ENCODE measurements at places on chromosomes 6 and 20. TPM values are rescaled to one million over a fixed set of nuclear protein-coding genes. Genes with fewer than 3 reads are reported as not detected.

The NKAIN4 gene
- total RNA-seq: not detected

The BTNL2 gene
- total RNA-seq: not detected

The CCN5 gene
- not detected for total RNA-seq

The MYBL2 gene
- total RNA-seq: not detected

The FAXC gene
- not detected for total RNA-seq

The CCM2L gene
- total RNA-seq: not detected

The NFS1 gene
- 30.3 TPM for total RNA-seq

The PRDM13 gene
- not detected for total RNA-seq

The KCNQ2 gene
- not detected for total RNA-seq

The LY86 gene
- 1.5 TPM for total RNA-seq

The NNAT gene
- total RNA-seq: not detected

GRCh38 chr20:51712501-51713212, 55.5 kb downstream of the ATP9A start:
- H3K4me3 ChIP-seq: no peak overlapping the region
- no peaks in the 10 kb centered on the region for H3K36me3 ChIP-seq
- no peaks in the 10 kb centered on the region for H3K4me1 ChIP-seq
- no peaks in the 10 kb centered on the region for H3K27me3 ChIP-seq
- no peak overlapping the region for H3K27ac ChIP-seq
- DNase-seq: no peak

DNA sequence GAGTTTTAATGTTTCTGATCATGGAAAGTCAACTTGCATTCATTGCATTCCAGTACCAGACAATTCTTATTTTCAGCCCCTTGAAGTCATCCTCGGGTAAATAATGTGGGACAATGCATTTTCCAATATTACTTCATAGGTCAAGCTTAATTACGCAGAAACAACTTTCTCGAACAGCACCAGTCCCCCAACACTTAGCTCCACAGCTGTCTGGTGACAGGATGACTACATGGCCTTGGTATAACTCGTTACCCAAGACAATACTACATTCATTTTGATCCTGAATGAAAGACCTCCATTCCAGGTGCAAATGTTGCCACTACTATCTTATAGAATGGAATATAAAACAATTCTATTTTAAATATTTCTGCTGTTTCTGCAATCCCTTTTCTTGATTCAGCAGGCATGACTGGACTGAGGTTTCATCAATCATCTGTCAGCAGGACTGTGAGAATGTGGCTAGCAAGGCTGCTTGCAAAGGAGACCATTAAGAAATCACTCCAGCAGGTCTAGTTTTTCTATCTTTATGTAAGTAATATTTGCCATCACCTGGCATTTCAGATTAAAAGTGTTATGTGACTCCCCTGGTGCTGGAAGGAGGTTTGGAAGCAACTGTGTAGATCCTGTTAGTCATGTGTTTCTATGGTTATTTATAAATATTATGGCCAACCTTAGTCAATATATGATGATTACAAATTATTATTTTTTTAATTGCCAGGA, 147.9 kb downstream of the HAO1 start:
- DNase-seq: no peak
- H3K27ac ChIP-seq: no peak overlapping the region
- H3K4me1 ChIP-seq: no peaks in the 10 kb centered on the region
- no peaks in the 10 kb centered on the region for H3K36me3 ChIP-seq
- no peak overlapping the region for H3K4me3 ChIP-seq
- no peaks in the 10 kb centered on the region for H3K27me3 ChIP-seq

DNA sequence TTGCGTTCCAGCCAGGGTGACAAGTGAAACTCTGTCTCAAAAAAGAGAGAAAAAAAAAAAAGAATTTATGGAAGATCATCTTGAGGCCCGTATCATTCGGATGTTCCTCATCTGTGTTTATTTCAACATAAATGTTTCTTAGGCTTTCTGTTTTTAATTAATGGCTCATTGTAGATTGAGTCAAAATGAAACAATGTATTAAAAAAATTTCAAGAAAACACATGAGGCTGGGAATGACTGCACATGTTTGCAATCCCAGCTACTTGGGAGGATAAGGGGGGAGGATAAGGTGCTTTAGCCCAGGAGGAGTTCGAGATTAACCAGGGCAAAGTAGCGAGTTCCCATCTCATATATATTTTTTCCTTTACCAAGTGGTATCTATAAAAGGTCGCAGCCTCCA, 47.3 kb downstream of the ITCH start:
- H3K4me3 ChIP-seq: no peak overlapping the region
- no peaks in the 10 kb centered on the region for H3K27me3 ChIP-seq
- H3K36me3 ChIP-seq: peaks cover 14% of the 10 kb centered on the region
- DNase-seq: no peak

- DNase-seq: no peak
- H3K27ac ChIP-seq: no peak overlapping the region
- no peaks in the 10 kb centered on the region for H3K27me3 ChIP-seq
- H3K36me3 ChIP-seq: no peaks in the 10 kb centered on the region
Observed at GRCh38 chr6:50966532-50966931, 147.9 kb downstream of the TFAP2B start.

DNA sequence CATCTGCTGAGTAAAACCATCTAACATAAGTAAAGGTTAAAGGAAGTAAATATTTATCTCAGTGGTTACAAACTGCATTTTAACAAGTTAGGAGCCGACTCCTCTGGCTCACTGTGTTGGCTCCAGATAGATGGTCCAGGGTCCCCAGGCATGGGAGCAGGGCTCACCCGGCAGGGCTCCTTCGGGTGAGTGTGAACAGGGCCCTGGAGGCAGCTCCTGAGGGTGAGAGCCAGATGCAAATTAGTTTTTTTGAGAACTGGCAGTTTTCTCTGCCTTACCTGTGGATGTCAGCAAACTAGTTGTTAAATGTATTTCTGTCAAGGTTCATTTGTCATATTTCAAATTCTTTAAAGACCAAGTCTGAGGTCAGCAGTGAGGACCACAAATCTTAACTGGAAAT, 21.5 kb downstream of the TPBG start:
- no peaks in the 10 kb centered on the region for H3K36me3 ChIP-seq
- no peak for DNase-seq
- H3K4me3 ChIP-seq: no peak overlapping the region
- no peak overlapping the region for H3K27ac ChIP-seq
- no peaks in the 10 kb centered on the region for H3K4me1 ChIP-seq

DNA sequence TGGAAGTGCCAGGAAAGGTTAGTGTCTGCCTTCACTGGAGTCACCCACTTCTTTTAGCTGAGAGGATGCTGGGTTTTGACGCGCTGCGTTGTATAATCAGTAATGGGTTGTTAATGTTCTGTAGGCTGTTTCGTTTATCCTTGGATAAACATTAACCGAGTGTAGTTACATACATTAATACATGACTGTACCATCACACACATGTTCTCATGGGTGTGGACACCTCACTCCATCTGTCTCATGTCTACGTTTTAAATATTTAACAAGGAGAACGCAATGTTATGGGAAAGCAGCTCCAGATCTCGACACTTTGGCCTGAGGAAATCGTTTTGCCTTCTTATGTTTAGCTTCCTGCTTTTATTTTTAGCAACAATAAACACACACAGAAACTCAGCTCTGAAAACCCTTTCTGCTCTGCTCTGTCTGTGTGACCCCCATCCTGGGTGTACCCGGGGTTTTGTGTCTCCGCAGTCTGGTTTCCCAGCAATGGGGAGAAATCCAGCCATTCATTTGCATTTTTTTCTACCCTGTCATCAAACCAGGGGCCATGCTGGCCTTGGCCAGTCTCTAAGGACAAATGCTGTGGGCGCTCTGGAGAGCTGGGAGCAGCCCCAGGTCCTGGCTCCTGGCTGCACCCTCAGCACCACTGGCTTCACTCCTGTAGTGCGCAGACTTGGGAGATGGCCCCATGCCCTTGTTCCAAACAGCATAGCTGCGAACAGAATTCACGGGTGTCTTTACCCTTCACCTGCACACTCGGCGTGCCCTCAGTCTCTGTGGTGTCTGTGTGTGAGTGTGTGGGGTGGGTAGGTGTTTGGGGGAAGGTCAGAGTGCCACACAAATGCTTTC, 110.8 kb downstream of the ERMARD start:
- peaks cover 9% of the 10 kb centered on the region for H3K4me1 ChIP-seq
- H3K27ac ChIP-seq: no peak overlapping the region
- DNase-seq: no peak
- H3K4me3 ChIP-seq: no peak overlapping the region

- H3K27me3 ChIP-seq: no peaks in the 10 kb centered on the region
- no peak overlapping the region for H3K27ac ChIP-seq
- no peak for DNase-seq
Observed at GRCh38 chr6:103326760-103327757, 1532.7 kb downstream of the HACE1 start.

GRCh38 chr6:53795702-53796450, 1.1 kb downstream of the LRRC1 start:
- no peaks in the 10 kb centered on the region for H3K36me3 ChIP-seq
- H3K27ac ChIP-seq: peak overlapping the region; percentile 41
- H3K4me3 ChIP-seq: peak overlapping the region; percentile 74

- H3K36me3 ChIP-seq: no peaks in the 10 kb centered on the region
- no peaks in the 10 kb centered on the region for H3K4me1 ChIP-seq
- no peak overlapping the region for H3K4me3 ChIP-seq
- H3K27ac ChIP-seq: no peak overlapping the region
- no peak for DNase-seq
- H3K27me3 ChIP-seq: no peaks in the 10 kb centered on the region
Observed at GRCh38 chr6:158468666-158469065, 91.2 kb upstream of the TMEM181 start.

DNA sequence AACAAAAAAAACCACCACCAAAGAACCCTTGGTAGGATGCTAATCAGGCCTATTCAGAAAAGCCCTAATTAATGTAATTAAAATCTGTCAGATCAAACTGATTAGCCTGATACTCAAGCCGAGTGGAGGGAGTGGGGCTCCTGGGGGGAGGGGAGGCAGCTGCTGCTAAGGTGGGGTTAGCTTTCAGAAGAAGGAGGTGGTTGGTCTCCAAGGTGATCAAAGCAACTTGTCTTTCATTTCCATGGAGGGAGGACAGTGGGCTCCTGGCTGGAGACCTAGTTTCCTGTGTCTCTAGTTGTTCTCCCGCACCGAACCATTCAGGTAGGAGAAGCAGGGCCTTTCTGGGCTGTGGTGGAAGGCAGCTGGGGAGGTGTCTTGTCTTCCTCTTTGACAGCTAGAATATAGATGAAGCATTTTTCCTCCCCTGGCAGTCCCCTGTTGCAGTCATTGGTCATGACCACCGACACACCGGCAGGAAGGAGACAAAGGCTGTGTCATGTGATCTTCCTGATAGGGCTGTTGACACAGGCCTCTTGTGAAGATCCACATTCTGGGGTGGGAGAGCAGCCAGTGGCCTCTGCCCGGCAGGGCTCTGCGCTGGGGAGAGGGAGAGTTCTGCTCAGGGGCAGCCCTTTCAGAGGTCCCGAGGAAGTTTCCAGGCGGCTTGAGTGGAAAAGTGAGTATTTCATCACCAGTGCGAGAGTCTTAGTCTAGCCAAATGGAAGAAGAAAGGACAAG, 39.9 kb upstream of the PRDM1 start:
- no peaks in the 10 kb centered on the region for H3K4me1 ChIP-seq
- no peaks in the 10 kb centered on the region for H3K27me3 ChIP-seq
- no peak overlapping the region for H3K27ac ChIP-seq

- no peak for DNase-seq
- no peaks in the 10 kb centered on the region for H3K36me3 ChIP-seq
- no peak overlapping the region for H3K4me3 ChIP-seq
- H3K27me3 ChIP-seq: no peaks in the 10 kb centered on the region
Observed at GRCh38 chr6:107819217-107819616, 4.9 kb downstream of the SCML4 start.

- H3K27me3 ChIP-seq: no peaks in the 10 kb centered on the region
- no peak overlapping the region for H3K27ac ChIP-seq
- H3K4me1 ChIP-seq: peaks cover 29% of the 10 kb centered on the region
- no peak for DNase-seq
Observed at GRCh38 chr20:650954-651353, 2.0 kb downstream of the SRXN1 start.

- DNase-seq: no peak
- no peak overlapping the region for H3K4me3 ChIP-seq
- no peaks in the 10 kb centered on the region for H3K36me3 ChIP-seq
- H3K27me3 ChIP-seq: no peaks in the 10 kb centered on the region
Observed at GRCh38 chr6:167501831-167502385, 177.0 kb downstream of the TTLL2 start.

DNA sequence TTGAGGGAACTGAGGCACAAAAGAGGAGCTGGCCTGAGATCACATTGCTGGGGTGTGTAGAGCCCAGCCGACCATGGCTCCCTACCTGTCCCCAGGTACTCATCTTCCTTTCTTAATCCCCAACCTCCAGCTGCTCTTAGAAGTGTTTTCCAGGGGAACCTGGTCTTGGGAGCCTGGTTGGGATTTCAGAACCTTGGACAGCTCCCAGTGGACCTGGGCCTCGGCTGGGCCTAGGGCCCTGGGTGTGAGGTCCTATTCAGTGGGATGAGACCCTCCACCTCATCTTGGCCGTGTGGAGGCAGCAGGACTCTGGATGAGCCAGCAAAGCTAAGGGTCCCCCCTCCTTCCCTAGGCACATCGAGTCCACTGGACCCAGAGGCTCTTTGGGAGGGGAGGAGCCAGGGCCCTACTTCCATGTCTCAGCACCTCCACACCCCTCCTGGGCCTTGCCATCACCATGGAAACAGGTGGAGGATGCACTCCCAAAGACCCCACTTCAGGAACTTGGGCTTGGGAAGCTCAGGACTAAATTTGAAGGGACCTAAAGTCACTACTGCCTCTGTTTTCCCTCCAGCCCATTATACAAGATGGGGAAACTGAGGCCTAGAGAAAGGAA, 38.5 kb downstream of the DLGAP4 start:
- no peak overlapping the region for H3K4me3 ChIP-seq
- no peaks in the 10 kb centered on the region for H3K27me3 ChIP-seq
- no peak overlapping the region for H3K27ac ChIP-seq
- H3K36me3 ChIP-seq: no peaks in the 10 kb centered on the region
- peak; percentile 1 for DNase-seq

- H3K36me3 ChIP-seq: peaks cover 3% of the 10 kb centered on the region
- H3K4me3 ChIP-seq: peak overlapping the region; percentile 99
- DNase-seq: no peak
- H3K27me3 ChIP-seq: no peaks in the 10 kb centered on the region
Observed at GRCh38 chr6:151452750-151453427, 963 bp upstream of the RMND1 start.

GRCh38 chr6:106287215-106287614, 38.3 kb downstream of the ATG5 start:
- H3K27me3 ChIP-seq: no peaks in the 10 kb centered on the region
- no peak for DNase-seq
- no peak overlapping the region for H3K4me3 ChIP-seq
- peaks cover 9% of the 10 kb centered on the region for H3K4me1 ChIP-seq
- peaks cover 6% of the 10 kb centered on the region for H3K36me3 ChIP-seq

GRCh38 chr6:2266841-2267240, 21.4 kb upstream of the GMDS start:
- DNase-seq: no peak
- no peak overlapping the region for H3K4me3 ChIP-seq
- H3K36me3 ChIP-seq: no peaks in the 10 kb centered on the region
